ENCODE measurements at places on chromosomes 12 and 14. TPM values are rescaled to one million over a fixed set of nuclear protein-coding genes. Genes with fewer than 3 reads are reported as not detected.

- DNase-seq = no peak
Observed at GRCh38 chr12:29463198-29463597, 34.3 kb downstream of the OVCH1 start.

- DNase-seq = no peak
Observed at GRCh38 chr12:114691196-114691595, 7.2 kb upstream of the TBX3 start.

The CATSPERB gene
- total RNA-seq = 0.20 TPM

DNA sequence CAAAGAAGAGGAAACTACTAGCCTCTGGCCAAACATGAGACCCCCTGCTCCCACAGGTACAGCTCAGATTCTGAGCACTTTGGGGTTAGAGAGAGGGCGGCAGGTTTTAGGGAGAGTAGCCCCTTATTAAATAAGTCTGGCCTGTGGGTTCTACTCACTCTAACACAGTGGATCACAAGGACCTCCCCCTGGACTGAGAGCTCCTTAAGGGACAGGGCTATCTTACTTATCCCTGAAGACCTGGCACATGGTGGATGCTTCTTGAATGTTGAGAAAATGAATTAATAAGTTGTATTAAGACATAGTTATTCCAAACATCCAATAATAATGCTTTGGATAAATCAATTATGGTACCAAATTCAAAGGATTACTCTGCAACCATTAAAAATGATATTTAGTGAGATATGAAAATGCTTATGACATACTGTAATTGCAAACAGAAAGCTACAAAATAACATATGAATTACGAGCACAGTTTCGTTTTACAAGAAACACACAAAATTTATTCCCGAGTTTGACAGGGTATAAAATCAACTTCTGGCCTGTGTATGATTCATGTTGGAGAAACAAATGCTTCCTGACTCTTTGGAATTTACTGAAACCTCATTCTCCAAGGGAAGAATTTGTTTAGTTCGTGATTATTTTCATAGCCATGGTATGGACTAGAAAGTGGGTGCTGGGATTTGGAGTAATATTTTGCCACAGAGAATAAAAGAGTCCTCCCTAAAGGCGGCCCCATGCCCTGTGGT lies 59.3 kb upstream of the BDKRB2 start:
- no peak for DNase-seq

GRCh38 chr14:98169170-98169587 lies 1102.8 kb downstream of the BCL11B start:
- no peak for DNase-seq

DNA sequence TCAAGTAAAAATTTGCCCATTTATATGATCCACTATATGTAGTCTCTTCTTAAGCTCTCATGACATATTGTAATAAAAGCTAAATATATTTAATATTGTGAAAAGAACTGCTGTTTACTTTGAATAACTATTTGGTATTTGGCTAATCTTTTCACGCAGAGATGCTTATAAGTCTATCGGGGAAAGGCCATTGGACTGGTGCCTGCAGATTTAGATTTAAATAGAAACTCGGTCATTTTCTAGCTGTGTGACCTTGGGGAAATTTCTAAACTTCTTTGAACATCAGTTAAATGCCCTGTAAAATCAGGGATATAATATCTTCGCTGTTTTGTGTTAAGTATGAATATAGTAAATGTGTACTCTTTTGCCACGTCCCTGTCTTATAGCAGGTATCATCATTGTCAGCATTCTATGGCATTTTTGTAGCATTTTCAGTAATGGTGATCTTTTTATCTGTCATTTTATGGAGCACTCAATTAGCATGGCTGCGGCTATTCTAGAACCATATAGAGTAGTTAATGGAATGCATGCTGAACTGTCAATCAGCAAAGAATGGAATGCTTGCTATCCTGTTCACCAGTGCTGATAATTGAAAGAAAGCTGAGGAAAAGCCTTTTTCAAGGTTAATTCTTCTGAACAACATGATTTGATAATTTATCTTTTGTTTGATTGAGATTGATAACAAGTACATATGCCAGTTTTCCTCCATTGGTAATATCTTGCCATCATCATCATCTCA lies 181.2 kb downstream of the TMTC2 start:
- no peak for DNase-seq

DNA sequence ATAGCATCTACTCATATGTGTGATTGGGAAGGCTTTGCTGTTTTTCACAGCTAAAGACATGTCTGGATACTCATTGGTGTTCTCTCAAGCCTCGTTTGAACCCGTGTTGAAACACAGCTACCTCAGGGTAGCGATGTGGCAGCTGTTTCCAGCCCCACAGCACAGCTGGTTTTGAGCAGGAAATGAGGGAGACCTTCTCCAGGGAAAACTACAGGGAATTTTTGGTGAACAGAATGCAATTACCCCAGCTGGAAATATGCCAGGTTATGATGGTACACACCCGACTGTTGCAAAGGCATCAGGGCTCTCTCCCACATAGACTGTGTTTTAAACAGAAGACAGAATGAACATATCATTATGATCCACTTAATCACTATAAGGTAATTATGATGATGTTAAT lies 828.9 kb downstream of the VRK1 start:
- no peak for DNase-seq

The NANOG gene
- total RNA-seq = not detected

- DNase-seq = no peak
Observed at GRCh38 chr12:113899561-113900471, 66.3 kb downstream of the RBM19 start.

GRCh38 chr12:62258941-62259630 lies 1.1 kb upstream of the USP15 start:
- DNase-seq = no peak

DNA sequence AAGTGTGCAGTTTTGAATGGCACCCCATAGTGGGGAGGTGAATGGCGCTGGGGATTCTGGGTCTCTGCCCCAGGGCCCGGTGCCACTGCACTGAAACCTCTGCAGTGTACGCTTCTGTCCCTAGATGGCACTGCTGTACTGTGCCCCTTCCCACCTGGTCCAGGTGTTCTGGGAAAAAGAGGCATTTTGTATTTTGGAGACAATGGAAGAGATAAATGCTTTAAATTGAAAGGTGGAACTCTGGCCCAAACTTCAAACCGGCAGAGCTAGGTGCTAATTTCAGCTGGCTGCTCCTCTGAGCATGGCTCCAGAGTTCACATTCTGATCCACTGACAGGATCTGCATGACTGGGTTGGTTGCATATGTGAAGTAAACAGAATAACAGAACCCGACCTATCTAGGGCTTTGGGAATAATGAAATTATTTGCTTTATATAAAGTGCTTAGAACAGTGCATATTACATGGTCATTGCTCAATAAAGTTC lies 52.2 kb downstream of the KRT80 start:
- DNase-seq = no peak

The OVCH1 gene
- 0.02 TPM for total RNA-seq
